ENCODE measurements at places on chromosomes 2 and 18.

DNA sequence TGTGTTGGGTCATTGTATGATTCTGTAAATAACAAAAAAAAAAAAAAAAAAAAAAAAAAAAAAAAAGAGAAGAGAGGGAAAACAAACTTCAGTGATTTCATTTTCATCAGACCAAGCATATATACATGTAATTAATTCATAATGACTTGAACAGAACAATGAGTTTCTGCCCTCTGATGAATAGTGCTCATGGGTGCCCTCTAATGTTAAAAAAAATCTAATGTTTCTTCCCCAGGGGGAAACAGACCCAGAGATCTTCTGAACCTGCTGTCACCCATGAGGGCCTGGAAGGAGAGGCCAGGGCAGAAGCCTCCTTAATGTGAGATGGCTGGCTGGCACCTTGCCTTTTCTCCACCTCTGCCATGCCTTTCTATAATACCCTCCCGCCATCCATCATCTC, 289.2 kb downstream of the ZNF521 start:
- DNase-seq = no peak

GRCh38 chr2:168033966-168034365, 213.4 kb downstream of the STK39 start:
- DNase-seq = no peak

GRCh38 chr18:44945888-44946401, 265.3 kb downstream of the SETBP1 start:
- no peak for DNase-seq

GRCh38 chr18:36331521-36331971, 34.0 kb downstream of the FHOD3 start:
- no peak for DNase-seq

- DNase-seq = no peak
Observed at GRCh38 chr2:127560931-127561280, 25.4 kb downstream of the MYO7B start.

DNA sequence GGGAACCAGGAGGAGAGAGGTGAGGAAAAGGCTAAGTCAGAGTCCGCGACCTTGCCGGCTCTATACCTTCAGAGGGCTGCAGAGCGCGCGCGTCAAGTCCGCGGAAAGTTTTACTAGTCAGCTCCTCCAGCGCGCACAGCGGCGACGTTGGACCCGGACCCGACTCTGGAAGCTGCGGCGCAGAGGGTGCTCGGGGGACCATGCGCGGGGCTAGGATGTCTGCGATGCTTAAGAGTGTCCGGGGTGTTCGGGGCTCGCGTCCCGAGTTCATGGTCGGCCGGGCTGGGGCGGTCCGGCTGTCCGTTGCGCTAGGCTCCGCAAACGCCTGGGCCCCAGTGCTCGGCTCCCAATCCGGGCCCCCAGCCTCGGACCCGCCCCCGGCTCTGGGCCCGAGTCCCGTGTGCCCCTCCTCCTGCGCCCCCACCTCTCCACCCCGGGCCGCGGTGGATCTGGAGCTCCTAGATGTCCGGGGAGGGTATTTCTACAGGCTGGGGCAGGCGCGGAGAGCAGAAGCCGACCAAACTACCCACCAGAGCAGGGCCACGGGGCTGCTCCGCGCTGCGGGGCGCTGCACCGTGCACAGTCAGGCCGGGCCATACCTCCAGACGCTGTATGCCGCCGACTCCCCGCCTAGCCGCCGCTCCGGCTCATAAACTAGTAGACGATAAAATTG, at the start of gene LBX2:
LBX2 (minus strand) TSS at position 337 of the 673 bp plus-strand sequence; CDS start at position 271, 66 bp downstream.
- DNase-seq = peak; percentile 48

DNA sequence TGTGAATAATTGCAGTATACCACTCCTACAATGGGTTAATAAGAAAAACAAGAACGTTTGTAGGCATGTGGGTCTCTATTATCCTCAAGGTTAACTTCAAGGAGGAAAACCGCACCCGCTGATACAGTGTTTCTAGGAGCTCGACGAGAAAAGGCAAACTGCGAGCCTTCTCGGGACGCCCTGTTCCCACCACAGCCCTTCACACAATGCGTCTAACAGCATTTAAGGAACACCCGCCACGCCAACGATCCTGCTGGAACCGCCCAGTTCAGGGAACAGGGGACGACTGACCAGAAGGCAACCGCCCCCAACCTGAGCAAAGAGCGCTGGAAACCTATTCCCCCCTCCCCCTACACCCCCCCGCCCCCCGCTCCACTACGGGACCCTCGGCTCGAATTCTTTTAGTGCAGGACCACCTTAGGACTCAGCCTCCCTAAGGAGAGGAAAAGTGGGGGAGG, 710 bp upstream of the TMSB10 start:
- DNase-seq = peak; percentile 51
